Inflammatory macrophage treated with lipopolysaccharide for 1 hour (primary cell): ENCODE measurements at places on chromosomes 3 and 15.

- DNase-seq, result peak; percentile 19
Observed at GRCh38 chr3:171133796-171134569, 107.5 kb upstream of the SLC2A2 start.

DNA sequence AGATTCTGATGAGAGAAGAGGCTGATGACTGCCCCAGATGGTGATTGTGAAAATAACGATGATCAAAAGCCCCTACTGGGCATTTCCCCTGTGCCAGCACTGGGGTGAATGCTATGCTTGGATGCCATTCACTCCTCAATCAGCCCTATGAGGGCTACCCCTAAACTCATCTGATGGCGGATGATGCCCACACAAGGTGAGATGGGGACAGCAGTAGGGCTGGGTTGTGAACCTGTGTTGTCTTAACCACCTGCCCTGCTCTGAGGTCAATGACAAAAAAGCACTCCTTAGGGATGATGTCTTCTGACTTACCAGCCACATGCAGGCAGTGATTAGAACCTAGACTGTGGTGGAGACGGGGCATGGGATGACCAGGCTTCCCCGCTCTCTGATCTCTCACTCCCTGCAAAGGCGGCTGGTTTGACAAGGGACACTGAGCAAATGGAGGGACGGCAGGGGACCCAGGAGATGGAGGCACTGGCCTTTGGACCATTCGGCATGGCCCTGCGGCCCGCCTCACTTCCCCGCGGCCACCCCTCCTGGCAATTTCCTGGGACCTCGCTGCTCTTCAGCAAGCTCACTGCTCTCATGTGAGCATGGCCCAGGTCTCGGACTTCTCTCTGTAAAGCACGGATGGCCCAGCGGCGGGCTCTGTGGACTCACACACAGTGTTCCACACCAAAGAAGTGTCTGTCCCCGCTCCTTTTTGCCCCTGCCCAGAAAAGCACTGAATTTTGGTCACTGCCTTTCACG is 251.4 kb upstream of the LYSMD4 start:
- DNase-seq, result no peak

- DNase-seq, result no peak
Observed at GRCh38 chr3:14652-15051, 181.9 kb upstream of the CHL1 start.

GRCh38 chr15:40506964-40507571 is 36.3 kb downstream of the CHST14 start:
- peak; percentile 59 for DNase-seq

DNA sequence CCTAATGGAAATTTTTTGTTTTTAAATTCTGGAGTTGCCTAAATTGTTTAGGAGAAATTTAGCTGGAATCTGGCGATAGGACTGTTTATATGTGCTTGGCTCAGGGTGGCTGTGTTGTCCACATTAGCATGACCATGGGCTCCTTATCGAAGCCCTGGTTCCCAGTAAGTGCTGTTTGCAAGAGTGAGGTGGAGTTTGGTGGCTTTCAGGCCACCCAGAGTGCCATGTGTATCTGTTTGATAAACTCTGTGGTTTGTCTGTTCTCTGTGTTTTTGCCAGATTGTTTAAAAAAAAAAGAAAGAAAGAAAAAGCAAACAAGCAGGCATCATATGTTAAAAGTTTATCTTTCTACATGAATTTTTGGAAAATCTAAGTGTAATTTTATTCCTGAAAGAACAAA is 51.5 kb downstream of the PLCL2 start:
- DNase-seq, result no peak

DNA sequence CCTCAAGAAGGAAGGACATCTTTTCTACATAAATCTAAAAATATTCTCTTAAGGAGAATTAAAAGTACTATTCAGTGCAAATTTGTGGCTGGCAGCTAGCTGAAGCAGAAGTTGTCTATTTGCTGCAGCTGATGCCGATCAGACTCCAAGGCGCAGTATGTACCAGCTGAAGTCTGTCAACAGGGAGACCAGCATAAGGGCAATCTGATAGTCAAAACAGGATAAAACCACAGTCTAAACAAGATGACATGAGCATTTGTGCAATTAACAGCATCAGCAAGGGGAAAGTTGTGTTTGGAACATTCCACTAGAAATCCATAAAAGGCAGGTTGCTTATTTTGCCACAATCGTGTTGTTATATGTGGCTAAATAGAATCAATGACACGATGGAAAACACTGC is 198.2 kb upstream of the ROBO2 start:
- no peak for DNase-seq

DNA sequence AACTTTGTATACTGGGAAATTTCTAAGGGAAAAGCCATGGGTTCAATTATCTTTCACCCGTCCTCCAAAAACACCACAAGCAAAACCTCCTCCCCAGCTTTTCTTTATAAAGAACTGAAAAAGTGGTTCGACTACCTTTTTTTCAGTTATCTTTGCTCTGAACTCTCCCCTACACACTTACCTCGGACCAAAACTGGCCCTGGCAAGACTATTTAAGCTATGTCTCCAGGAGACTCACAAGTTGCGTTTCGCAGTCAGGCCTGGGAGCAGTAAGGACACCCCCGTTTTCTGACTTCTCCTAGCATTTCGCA is 645 bp downstream of the COPS2 start:
- DNase-seq, result peak; percentile 47

GRCh38 chr3:146189519-146190173 is 28.7 kb upstream of the PLOD2 start:
- peak; percentile 64 for DNase-seq

GRCh38 chr3:190017521-190018288 is 103.0 kb downstream of the P3H2 start:
- no peak for DNase-seq

DNA sequence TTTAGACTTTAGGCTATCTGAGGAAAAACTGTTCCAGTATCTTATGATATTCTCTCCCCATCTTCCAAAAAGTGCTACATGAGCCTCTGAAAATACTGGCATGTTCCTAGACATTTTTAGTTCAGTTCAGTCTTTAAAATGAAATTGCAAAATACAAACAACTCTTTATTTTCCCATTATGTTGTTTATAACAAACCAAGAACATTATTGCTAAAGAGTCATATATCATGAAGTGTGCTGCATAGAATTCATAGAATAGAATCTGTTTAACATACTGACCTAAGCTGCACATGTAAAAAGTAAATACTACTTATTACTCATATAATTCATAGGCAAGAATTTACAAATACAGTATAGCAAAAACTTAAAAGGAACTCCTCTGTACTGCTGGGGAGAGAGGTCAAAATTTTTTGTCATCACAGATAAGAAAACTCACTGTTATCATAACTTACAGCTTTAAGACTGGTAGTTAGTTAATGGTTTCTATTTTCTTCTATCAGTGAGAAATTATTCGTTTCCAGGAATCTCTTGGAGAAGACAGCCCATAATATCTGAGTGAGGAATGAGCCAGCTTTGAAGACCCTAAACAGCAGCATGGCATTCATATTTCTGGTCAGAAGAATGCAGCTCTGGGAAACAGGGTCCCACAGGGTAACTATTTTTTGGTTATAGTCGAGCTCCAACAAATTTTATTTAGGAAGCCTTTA is 32.2 kb downstream of the FILIP1L start:
- DNase-seq, result no peak

DNA sequence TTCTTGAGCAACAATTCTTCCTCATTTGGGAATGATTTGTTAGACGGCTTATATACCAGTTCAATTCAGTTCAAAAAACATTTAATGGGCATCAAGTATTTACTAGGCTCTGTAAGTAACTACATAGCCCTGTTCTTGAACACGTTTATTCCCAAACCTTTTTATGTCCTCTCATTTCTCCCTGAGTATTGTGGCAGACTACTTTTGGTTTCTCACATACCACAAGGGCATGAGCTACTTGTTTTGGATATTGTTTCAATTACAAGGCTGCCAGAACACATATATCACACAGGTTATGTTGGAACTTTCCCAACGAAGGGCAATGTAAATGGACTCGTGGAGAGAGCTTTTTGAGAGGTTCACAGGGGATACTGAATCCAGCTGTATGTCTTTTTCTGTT is 363.8 kb upstream of the NAALADL2 start:
- peak; percentile 7 for DNase-seq

GRCh38 chr3:182698078-182698477 is 95.2 kb upstream of the ATP11B start:
- DNase-seq, result no peak

- no peak for DNase-seq
Observed at GRCh38 chr3:16186565-16186964, 12.1 kb downstream of the GALNT15 start.

- DNase-seq, result peak; percentile 92
Observed at GRCh38 chr15:76991048-76991447, 3.9 kb upstream of the PSTPIP1 start.

DNA sequence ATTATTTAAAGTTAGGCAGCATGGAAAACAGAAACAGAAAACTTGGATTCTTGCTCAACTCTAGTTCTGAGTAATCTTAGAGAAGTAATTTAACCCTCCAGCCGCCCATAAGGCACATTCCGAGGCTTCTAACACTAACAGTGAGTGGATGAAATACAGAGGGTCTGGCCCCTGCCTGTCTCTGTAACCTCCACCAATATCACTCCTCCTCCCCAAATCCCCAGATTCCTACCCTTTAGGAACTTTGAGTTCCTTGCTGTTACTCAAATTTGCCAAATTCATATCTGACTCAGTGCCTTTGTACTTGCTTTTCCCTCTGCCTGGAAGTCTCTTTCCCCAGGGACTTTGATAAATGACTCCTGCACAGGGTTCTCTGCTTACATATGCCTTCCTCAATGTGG is 112.5 kb upstream of the TGFBR2 start:
- DNase-seq, result peak; percentile 78

DNA sequence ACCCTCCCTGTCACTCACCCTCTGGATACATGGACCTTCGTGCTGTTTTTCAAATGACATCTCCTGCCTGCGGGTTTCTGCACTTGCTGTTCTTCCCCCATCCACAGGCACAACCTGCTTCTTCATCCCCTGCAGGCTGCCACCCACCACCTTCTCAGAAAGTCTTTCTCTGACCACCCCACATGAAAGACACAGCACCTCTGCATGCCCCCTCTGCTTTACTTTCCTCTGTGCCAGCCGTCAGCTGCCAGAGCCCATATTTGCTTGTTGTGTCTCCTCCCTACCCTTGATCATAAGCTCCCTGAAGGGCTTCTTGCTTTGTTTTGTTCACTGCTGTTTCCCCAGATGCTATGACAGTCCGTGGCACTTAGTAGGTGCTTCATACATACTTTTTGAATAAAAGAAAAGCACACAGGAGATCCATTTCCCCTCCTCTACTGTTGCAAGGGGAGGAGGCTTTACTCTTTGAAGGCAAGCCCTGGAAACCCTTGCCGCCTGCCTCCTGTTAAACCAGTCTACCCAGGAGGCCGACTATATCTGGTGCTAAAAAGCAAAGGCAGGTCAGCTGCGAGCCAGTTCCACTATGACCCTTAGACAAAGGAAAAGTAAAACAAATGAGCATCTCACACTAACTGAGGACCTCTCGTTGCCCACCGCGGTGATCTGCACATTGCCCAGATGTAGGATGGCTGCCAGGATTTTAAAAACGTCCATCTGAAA is 31.9 kb downstream of the MYO5C start:
- DNase-seq, result no peak

GRCh38 chr15:69150841-69151240 is 9.6 kb upstream of the GLCE start:
- no peak for DNase-seq
